Activated CD4-positive, CD25-positive, alpha-beta regulatory T cell treated with anti-CD3 and anti-CD28 coated beads, Interleukin-2, amount 50 U/mL, for 24 hours (primary cell): ENCODE measurements at places on chromosomes 4 and X.

DNA sequence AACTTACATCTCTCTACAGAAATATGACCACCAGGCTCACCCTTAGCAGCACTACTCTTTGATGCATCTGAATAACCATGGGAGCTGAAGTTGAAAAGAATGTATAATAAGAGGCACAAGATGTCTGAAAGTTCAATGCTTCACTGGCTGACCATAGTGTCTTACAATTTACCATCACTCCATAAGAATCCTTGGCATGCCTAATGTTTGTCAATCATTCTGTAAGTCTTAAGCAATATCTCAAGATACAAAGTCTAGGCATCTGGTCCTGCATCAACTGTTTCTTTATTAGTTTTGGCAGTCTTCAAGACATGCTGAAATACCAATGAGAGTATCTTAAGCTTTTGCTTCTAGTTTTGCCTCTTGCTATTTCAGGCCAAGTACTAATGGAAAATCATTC, 755.5 kb downstream of the STIM2 start:
- no peak for ATAC-seq

DNA sequence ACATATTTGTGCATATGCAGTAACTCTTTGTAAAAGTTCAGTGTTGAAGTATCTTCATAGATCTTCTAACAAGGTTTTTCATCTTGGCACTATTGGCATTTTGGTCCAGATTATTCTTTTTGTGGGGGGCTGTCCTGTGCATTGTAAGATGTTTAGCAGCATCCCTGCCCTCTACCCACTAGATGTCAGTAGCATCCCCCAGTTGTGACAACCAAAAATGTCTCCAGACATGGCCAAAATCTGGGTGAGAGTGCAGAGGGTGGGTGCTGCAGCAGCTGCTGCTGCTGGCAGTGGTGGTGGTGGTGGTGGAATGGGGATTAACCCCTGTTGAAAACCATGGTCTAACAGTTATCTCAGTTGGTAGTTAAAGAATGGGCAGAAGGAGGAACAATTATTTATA, 370.0 kb downstream of the GPAT3 start:
- ATAC-seq: no peak

DNA sequence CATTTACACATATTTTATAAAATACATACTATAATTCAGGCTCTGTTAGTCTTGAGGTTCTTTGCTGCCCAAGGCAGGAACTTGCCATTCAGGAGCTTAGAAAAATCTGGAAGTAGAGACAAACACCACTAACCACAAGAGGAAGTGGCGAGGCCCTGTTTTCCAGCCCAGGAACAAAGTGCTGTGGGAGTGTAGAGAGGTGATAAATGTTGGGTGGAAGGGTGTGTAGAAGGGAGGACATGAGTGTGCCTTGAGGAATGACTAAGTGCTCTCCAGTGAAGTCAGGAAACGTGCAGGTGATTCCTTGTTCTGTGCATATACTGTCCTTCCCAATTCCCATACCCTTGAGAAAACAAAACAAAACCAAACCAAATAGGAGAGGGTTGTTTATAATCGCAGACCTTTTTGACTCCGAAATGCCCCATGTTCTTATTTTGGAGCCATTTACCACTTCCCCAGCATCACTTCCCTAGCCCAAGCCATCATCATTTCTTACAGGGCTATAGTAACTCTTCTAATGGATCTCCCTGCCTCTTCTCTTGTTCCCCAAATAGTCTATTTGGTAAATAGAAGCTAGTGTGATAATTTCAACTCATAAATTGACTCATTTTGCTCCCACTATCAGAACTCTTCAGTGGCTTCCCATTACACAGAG, 83.2 kb downstream of the GPAT3 start:
- no peak for ATAC-seq

GRCh38 chrX:76454456-76454927, 27.0 kb downstream of the MAGEE1 start:
- ATAC-seq: no peak

DNA sequence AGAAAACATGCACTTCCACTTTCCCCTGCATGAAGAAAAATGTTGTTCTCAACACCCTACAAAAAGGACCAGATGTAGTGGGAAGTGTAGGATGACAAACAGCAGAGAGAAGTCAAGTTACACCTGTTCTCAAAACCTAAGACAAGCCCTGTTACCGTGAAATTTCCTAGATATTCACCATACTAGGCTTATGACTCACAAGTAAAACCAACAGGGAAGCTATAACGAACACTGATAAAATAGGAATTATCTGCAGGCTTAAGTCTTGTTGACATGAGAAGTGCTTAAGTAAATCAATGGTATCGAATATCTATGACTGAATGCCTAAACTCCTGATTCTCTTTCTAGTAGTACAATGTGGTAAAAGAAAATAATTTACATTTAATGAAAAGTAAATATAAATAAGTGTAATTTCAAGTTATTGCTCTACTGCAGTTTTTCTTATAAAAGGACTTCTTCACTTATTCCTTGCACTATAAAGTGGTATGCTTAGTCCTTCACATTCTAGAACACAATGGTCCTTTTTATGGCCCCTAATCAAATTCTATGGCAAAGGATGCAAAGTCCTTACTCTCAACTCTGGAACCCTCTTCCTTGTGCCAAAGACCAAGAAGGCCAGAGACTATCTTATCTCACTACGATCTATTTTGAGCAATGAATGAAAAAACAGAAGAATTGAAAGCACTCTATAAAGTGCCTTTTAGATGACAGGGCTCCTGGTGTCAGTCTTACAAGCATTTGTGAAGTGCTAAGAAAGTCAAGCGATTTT, 19.6 kb downstream of the AP1S2 start:
- no peak for ATAC-seq

DNA sequence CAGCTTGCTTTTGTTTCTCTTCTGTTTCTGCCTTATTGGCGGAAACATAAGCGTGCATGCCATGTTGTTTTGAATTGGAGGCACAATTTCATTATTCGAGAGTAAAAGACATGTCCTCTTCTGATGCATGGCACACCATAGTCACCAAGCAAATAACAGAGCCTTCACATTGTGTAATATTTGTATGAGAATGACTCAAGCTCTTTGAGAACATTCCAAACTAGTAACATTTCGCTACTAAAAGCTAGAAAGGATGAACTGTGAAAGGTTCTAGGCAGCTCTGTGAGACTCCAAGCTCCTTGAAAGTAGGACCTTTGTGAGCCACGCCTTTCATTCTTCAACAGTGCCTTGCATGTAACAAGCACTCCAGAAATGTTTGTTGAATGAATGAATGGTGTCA, 9.2 kb upstream of the ANXA3 start:
- no peak for ATAC-seq

DNA sequence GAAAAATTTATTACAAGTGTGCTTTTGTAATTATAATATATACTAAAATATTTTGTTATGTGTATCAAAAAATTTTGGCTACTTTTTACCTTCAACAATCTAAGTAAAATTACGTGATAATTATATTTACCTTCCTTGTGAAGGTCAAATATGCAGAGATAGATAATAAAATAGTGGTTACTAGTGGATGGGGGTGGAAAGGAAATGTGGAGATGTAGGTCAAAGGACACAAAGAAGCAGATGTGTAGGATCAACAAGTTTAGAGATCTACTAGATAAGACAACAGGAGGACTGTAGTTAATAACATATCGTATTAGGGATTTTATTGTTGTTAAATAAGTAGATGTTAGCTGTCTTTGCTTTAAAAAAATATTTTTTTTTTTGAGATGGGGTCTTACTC, 21.3 kb downstream of the HERC5 start:
- ATAC-seq: no peak

- no peak for ATAC-seq
Measured at GRCh38 chrX:153981771-153982533, 9.4 kb downstream of the TMEM187 start.

GRCh38 chr4:102527695-102528283, 26.6 kb downstream of the NFKB1 start:
- ATAC-seq: peak; percentile 45

- no peak for ATAC-seq
Measured at GRCh38 chrX:150893936-150894335, 4.5 kb downstream of the CD99L2 start.

DNA sequence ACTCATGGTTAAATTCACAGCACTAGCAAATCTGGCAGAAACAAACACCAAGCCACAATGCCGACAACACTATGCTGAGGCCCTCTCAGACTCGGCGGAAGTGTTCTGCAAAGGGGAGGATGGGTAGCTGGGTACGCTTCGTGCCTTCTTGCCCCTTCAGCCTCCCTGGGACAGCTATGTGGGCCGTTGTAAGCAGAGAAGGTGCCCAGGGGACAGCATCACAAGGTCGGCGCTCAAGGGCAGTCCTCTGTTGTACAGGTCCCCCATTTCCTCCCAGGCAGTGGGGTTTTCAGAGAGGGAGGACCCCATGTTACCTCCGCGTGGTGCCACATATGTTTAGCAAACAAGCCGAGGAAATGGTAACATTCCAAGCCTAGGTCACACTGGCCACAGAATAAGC, 173.6 kb downstream of the AFAP1 start:
- no peak for ATAC-seq

GRCh38 chr4:13306356-13306755, 177.8 kb downstream of the RAB28 start:
- ATAC-seq: no peak

DNA sequence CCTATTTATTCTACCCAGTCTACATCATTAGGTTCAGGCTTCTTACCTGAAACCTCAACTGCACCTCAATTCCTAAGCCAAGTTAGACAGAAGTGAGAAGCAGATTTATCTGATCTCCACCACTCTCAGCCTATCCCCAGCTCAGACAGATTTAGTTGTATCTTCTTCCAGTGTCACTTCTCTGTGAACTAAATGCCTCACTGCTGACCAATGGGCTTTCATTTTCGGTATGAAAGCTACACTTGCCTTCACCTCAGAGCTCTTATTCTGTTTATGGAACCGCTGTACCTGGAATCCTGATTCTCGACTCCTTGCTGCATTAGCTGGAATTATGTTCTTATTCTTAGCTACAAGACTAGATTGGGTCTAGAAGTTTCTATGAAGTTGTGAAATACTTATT, 833.2 kb downstream of the CCSER1 start:
- ATAC-seq: no peak

DNA sequence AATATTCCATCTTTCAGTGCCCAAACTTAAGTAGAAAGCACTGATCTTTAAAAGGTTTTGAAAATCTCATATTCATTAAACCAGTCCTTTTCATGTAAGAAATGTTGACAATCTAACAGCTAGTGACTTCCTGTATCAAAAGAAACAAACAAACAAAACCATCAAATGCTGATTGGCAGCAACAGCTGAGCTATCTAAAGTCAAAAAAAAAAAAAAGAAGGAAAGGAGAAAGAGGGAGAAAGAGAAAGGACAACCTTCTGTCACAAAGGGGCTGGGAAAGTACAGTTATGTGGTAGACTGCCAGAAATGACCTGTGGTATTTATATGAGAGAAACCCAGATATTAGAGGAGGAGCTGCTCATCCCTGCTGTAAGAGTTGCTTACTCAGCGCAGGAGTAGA, 614.6 kb upstream of the SMIM31 start:
- ATAC-seq: no peak

DNA sequence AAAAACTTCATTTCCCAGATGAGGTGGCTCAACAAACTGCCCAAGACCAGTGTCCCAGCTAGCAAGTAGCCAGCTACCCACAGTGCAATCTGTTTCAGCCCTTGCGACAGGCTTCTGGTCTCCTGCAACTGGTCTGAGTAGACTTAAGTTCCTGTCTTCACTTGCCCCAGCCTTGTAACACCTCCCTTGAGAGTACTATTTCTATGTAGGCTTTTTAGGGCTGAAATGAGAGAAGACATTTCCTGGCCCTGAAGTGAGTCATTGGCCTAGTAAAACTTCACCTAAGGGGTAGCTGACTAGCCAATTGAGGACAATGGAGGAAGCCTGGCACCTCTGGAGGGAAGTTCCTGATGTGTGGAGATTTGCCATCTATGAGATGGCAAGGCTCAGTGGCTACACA, 80.1 kb upstream of the STIM2 start:
- ATAC-seq: no peak

DNA sequence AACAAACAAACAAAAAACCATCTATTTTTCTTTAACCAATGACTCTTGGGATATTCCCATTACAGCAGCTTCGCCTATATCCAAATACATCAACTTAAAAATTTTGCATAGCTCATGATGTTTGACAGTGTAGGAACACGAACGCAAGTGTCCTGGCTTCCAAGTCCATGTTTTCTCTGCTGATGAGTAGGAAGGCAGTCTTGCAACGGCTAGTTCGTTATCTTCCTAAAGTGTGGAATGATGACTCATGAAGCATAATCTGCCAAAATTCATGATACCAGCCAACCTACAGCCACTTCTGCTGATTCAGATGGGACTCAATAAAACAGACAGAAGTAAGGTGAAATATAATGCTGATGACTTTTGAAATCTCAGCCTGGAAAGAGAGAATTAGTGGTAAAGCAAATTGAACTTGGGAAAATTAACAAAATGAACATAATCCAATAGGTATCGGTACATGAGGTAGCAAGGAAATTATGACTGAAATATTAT, 6.4 kb upstream of the SEPTIN11 start:
- no peak for ATAC-seq

DNA sequence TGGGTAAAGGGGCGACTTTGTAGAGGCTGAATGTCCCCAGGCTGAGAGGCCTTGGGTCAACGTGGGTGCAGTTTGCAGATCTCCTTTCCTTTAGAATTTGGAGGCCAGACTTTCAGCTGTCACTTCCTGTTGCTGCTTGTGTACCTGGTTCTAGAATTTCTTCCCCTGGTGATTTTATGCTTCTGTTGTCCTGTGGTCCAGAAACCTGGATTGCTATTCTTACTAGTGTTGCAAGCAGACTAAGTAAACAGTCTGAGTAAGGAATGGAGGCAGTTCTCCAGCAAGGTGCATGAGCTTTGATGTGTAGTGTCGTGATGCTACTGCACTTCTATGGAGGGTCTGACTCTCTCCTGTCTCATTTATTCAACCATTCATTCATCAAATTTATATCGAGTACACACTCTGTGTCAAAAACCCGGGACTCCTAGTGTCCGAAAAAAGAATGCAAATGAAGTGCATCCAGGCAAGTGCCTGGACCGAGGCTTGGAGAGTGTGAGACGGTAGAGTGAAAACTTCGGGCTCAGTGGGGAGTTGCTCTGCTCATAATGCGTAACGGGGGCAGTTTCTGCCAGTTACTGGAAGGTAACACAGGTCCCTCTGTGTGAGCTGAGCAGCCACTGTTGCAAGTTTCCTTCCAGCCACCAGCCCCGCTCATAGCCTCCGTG, 83.3 kb downstream of the SORCS2 start:
- ATAC-seq: no peak

- no peak for ATAC-seq
Measured at GRCh38 chr4:55973650-55974049, 24.9 kb downstream of the CEP135 start.

DNA sequence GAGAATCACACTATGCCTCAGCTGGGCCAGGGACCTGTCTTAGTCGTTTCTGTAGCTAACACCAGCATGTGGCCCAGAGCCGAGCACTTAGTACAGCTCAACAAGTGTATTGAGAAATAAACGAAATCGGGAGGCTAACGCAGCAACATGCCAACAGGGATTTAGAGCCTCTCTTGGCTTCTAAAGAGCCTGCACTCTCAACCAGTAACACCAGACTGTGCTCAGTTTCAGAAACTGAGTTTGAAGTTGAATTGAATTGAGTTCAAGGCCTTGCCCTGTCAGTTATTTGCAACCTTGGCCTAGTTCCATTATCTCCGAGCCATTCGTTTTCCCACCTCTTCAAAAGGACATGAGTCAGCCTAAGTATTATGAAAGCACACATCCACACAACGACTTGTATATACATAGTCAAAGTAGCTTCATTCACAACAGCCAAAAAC, 71.3 kb upstream of the LDB2 start:
- no peak for ATAC-seq

- ATAC-seq: no peak
Measured at GRCh38 chrX:135432881-135433521, 11.3 kb downstream of the SMIM10L2A start.
